ENCODE measurements at places on chromosomes 12 and 14.

- no peak for DNase-seq
Observed at GRCh38 chr12:117936722-117937484, 31.9 kb downstream of the KSR2 start.

- no peak for DNase-seq
Observed at GRCh38 chr12:49882851-49883464, 20.7 kb downstream of the FAIM2 start.

- no peak for DNase-seq
Observed at GRCh38 chr12:2533036-2533435, 261.7 kb upstream of the FKBP4 start.

GRCh38 chr12:93741659-93742109, 64.5 kb downstream of the CRADD start:
- DNase-seq = no peak

DNA sequence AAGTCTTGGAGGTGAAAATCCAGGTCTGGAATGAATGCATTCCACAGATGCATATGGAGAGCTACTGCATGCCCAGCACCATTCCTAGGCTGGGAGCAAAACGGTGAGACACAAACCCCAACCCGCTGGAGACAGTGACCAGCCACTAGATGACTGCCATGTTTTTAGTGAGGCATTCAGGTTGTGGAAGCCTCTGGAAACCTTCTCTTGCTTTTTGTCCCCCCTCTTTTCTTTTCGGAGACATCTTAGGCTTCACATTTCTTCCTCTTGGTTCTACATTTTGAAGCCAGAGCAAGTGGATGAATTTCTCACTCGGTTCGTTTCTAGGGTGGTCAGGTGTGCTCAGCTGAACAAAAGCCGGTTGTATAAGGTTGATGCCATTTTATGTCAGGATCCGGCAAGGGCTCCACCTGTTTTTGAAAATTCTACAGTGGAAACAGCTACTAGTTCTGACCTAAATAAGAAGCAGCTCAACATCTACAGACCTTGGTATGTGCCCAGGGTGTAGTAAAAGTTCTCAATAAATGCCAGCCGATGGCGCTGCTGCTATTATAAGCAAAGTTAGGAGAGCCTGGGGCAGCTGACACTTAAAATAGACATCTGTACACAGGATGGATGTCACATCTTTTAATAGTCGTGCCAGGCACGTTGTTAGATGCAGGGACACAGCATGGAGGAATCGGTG, 1.8 kb upstream of the ZNF839 start:
- DNase-seq = no peak

DNA sequence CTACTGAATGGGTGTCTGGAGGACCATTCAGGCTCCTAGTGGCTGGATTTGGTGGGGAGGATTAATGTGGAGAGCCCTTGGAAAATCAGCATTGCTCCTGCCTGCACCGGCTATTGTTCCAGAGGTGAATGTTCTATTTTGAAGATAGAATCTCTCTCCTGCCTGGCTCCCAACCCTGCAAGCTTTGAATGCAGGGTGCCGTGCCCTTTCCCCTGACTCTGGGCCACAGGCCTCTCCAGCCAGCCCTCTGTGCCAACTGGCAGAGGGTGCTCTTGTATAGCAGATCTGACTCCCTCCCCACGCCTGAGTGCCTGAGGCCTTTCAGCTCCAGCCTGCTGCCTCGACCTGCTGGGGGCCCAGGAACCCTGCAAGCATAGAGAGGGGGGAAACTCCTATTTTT, 106.8 kb downstream of the TMEM260 start:
- DNase-seq = no peak

- no peak for DNase-seq
Observed at GRCh38 chr12:12086973-12087692, 16.4 kb downstream of the BCL2L14 start.

- DNase-seq = no peak
Observed at GRCh38 chr12:91240386-91241095, 57.9 kb upstream of the DCN start.

DNA sequence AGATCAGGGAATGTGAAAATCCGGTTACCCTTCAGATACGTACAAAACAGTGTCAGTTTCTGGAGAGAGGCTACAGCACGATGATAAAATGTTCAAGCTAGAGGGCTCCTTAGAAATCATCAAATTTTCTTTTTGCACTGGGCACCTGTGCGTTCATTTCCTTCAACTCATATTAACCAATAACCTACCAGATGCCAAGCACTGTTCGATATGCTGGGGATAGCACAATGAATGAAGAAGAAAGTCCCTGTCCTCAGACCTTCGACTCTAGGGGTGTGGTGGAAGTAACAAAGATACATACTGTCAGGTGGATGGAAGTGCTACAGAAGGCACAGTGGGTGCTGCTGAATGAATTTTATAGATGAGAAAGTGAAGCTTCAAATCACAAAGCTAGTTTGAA, 172.3 kb downstream of the FOXN3 start:
- DNase-seq = no peak

DNA sequence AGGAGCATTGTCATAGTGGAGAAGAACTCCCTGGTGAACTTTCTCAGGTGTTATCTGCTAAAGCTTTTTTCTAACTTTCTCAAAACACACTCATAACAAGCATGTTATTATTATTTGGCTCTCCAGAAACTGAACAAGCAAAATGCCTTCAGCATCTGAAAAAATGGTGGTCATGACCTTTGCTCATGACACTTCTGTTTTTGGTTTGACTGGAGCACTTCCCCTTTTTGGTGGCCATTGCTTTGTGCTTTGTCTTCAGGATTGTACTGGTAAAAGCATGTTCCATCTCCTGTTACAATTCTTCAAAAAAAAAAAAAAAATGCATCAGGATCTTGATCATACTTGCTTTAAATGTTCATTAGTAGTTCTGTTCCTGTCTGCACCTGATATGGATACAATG, 1241.6 kb upstream of the USP15 start:
- no peak for DNase-seq

GRCh38 chr12:72041811-72042210, 103.2 kb downstream of the TPH2 start:
- no peak for DNase-seq

DNA sequence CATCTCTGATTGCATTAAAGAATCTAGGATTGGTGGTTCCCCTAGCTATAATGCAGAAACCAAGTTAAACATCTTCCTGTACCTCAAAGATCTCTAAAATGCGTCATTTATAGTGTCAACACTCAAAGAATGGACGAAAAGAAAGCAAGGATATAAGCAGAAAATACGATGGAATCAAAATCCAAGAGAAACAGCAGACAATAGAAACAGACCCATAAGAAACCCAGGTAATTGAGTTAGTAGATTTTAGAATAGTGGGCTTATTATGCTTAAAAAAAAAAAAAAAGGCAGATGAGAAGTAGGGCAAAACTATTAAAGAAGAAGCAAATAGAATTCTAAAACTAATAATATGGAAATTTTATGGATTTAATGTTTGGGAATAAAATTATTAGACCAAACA, 44.4 kb downstream of the USP15 start:
- no peak for DNase-seq

GRCh38 chr12:119678459-119678858, 10.5 kb downstream of the PRKAB1 start:
- DNase-seq = no peak
